NCI-H1417 treated with DMSO at 0.1 percent for 48 hours (cell line): ENCODE measurements at places on chromosomes 13 and 19.

DNA sequence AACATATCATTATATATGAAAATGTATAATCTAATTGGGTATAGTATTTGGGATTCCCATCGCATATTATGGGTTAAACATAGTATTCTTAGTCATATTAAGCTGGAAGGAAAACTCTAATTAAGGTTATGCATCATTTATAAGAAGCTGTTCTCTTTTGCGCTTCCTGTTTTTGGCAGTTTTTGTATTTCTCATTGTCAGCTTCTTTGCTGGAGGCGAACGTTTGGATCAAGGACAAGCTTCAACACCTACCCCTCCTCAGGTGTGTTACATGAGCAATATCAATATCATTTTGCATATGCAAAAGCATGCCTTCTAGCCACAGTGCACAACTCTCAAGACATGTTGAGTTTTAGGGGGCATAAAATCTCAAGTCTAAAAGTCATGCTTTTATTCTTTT is 439.8 kb downstream of the TDRD3 start:
- DNase-seq: no peak

DNA sequence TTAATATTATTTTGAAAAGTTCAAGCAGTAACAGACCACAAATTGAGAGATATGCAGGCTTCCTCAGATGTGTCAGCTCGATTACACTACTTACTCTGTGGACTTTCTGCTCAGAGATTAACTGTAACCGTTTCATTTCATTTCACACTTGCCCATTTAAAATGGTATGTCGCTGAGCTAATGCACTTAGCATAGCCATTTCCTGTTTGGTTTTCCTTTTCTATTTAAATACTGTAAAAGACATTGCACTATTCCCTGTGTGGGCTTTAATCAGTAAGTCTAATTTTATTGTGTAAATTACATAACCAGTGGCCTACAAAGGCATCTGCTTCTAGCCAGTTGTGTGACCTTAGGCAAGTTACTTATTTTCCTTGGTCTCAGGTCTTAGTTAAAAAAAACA is 237.6 kb downstream of the LACC1 start:
- DNase-seq: no peak

- no peak for DNase-seq
Observed at GRCh38 chr19:54477650-54478049, 4.6 kb upstream of the CDC42EP5 start.

- no peak for DNase-seq
Observed at GRCh38 chr19:51714848-51715247, 8.9 kb downstream of the HAS1 start.

DNA sequence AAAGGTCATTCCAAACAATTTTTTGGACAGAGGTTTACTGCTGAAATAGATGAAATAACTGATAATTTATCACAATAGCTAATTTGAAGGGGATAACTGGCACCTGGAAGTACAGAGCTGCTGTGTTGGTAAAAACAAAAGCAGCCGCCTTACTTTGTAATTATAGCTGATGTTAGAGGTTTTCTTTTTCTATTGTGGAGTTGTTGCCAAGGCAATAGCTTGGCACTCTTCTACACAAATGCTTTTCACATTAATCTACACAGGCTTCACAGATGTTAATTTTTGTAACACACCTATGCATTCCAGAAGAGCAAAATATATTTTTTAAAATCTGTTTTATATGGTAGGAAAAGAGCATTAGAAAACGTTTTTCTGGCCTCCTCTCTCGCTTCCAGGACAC is 56.9 kb downstream of the LACC1 start:
- DNase-seq: no peak

DNA sequence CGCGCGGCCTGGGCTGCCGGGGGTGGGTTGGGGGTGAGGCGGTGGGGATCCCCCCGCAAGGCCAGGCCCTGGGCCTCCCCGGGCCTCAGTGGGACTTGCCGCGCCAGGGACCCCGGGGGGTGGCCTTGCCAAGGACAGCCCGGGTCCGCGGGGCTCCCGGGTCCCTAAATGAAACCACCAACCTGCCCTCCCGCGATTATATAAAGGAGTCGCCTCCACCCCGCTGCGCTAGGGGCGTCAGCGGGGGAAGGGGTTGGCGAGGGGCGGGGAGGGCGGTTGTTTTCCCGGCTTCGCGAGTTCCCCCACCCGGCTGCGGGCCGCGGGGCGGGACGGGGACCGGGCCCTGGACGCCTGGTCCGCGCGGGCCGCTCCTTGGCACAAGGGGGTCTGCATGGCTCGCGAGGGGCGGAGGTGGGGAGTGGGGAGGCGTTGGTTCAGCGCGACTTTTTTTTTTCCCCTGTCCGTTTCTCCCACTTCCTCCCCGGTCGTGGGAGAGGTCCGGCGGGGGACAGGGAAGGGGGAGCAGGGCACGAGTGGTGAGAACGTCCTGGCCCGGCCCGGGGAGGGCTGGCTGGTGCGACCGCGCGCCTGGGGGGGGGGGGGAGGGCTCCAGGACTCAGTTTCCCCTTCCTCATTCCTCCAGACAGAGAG is 822 bp upstream of the ZBTB7A start:
- no peak for DNase-seq

GRCh38 chr13:40813667-40814454 is 24.4 kb downstream of the SLC25A15 start:
- no peak for DNase-seq

- DNase-seq: no peak
Observed at GRCh38 chr19:13011653-13012389, 16.5 kb downstream of the NFIX start.
